ENCODE measurements at places on chromosomes 13 and 19.

DNA sequence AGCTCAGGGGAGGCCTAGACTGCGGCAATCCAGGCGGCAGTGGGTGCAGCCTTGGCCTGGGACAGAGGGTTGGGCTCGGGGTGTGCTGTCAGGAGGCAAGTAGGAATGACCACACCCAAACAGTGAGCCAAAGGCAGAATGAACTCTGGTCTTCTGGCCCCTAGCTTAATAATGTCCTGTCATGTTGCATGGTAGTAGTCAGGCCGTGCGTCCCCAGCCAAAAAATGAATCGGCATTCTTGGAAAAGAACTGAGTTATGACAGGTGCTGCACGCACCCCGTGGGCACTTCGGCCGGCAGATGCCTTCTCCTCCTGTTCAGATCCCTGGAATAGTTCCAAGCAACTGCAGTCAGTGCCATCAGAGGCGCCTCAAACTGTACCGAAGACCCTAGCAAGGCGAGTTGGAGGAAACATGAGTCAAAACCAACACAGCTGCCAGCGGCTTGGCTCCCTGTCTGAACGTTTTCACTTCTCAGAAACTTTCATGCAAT lies 55.9 kb downstream of the ATP7B start:
- no peak for DNase-seq

GRCh38 chr19:15222738-15223648 lies 9.3 kb downstream of the EPHX3 start:
- peak; percentile 81 for DNase-seq

- no peak for DNase-seq
These were observed 2.0 kb downstream of the AMER2 start for GRCh38 chr13:25169951-25170553.

- no peak for DNase-seq
These were observed 1.8 kb downstream of the LONP1 start for GRCh38 chr19:5718037-5718578.

DNA sequence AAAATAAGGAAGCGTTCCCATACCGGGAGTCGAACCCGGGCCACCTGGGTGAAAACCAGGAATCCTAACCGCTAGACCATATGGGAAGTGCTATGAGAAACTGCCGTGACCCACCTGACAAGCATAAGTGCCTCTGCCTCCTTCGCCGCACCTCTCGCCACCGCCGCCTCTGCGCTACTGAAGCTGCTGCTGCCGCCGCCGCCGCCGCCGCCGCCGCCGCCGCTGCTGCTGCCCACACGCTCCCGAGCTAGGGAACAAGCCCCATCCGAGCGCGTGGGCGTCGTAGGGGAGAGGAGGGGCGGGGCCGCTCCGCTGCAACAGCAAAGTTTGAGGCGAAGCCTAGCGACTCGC lies 610 bp upstream of the WBP4 start:
- DNase-seq = peak; percentile 84

DNA sequence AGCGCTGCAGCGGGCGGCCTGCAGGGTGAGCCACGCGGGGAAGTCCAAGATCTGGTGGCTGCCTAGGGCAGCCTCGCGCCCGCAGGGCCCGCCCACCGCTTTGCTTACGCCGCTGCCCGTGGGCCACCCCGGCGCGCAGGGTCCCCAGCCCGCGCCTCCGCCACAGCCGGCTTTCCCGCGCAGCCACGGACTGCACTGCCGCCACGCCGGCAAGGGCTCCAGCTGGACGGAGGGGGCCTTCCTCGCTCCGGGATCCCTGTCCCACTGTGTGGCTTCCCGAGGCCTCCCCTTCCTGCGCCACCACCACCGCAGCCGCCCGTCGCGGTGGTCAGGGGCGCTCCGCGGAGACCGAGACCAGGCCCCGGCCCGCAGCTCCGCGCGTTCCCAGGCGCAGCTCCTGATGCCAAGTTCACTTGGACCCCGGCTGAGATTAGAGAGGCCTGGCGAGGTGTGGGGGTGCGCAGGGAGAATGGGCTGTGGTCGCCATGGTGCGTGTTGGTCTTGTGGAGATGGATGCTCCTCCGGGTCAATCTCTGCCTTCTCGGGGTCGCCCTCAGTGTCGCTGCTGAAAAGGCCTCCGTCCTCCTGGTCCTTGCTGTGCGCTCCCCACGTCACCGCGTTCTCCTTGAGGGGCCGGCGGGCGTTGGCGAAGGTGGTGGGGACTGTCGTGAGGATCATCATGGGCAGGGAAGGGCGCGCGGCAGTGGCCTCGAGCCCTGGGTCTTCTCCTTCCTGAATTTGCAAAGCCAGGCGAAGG lies 17.9 kb upstream of the RNF17 start:
- DNase-seq = no peak

- DNase-seq = no peak
These were observed 37.0 kb downstream of the SKA3 start for GRCh38 chr13:21139374-21139773.

DNA sequence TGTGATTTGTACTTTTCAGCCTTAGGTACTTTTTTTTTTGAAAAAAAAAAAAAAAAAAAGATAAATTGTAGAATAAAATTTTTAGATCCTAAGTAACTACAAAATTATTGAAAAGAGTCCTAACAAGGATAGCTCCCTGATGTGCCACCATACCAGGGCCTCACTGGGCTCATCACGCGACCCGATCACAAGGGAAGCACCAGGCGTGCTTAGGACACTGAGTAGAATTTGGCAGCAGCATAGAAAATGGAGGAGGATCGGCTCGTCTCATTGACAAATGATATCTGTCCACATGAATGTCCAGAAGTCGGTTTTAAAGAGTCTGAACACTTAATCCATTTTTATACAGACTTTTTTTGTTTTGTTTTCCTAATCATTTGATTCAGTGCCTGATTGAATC lies 179.0 kb downstream of the STK24 start:
- no peak for DNase-seq

- no peak for DNase-seq
These were observed 834 bp downstream of the FBXO27 start for GRCh38 chr19:39031368-39032062.

DNA sequence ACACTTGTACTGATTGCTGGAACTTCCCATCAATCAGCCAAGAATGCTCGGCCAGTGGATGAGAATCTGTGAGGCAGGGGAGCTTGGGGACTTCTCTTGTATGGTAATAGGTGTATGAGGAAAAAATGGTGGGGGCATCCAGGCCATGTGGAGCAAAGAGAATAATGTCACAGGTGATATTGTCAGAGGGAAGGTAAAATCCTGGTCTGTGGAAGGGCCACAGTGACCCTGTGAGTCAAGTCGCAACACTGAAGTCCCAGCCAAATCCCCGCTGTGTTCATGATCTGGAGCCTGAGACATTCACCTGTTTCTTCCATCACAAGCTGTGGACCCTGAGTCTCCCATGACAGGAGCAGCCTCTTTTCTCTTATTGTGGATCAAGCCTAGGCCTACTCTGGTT lies 8.1 kb downstream of the PSG7 start:
- no peak for DNase-seq

- DNase-seq = no peak
These were observed 44.7 kb upstream of the C13orf46 start for GRCh38 chr13:114018461-114019055.

DNA sequence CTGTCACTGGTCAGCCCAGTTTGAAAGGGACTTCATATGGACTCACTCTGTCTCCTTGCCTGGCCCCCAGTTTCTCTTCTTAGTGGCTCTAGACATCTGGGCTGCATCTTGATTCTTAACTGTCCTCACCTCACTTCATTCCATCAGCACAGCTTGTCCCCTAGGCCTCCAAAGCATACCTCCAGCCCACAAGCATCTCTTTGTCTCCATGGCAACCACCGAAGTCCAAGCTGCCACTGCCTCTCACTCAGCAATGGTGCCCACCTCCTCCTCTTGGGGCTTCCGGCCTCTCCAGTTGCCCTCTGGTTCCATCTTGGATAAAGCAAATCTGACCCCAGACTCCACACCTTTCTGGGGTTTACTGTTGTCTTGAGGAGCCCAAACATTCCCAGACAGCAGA lies 9.9 kb upstream of the KLHL26 start:
- DNase-seq = no peak

GRCh38 chr13:27288392-27288791 lies 17.8 kb downstream of the RASL11A start:
- DNase-seq = no peak

DNA sequence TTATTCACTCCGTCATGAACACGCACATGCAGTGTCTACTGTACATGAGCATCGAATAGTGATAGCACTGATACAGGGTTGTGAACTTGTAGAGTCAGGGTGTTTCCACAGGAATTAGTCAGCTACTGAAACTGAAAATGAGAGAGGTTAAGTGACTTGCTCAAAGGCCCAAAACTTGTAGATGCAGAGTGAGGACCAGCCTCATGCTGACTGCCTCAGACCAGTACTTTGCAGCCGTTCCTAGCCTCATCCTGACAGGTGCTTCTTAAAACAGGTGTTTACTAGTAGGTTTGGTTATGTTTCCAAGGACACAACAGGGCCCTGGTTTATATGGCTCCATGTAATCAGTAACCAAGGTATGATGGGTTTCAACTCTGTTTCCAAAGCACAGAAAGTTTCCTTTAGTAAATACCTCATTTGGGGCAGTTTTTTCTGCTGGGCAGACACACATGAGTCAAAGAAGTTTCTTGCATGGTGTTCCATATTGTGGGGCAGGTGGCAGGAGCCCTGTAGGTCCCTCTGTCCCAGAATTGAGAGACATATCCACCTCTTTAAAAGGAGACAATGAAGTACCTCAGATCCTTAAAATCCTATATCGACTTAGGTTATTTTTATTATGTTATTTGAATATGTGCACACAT lies 16.0 kb downstream of the FGF9 start:
- DNase-seq = no peak

DNA sequence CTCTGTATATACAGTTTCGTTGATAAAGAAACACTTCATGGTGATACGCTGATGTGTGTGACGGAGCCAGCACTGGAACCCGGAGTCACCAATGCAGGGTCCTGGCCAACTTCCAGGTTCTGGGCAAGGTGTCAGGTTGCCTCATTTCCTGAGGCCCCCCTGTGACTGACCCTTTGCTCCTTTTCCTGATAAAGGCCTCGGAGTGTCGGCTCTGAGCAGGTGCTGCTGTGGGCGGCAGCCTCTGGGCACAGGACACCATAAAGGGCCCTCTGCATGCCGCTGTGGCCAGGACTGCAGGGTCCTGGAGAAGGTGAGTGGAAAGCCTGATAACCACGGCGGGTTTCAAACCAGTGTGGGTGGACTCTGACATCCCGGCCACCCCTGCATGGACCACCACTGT lies 17.3 kb upstream of the MYDGF start:
- no peak for DNase-seq

DNA sequence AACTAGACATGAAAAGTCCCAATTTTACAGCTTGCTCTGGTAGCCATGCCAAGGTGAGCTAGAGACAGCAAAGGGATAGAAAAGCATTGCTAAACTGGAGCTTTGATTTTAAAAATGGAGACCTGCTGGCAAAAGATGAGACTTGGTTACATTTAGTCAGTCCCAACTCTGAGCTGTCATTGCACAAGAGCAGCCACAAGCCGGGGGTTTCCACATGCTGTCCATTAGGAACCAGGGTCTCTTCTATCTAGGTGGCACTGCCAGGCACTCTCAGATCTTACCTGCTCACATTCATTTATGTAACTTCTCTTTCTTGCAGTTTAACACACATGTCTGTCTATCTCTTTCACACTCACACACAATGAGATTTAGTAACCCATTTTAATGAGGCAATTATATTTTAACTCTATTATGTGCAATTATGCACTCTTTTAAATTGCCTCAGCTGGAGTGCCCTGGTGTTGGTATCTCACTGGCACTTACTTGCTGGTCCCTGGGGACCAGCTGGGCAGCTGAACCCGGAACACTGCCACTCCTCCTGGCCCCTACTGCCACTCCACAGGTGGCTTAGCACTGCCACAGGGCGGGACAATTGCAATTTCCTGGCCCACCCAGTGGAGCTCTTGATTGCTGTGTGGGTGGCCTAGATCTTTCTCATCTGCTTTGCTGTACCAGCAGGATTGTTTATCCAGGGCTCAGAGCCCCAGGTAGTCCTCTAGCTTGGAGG lies 112.5 kb downstream of the COG6 start:
- no peak for DNase-seq

- DNase-seq = no peak
These were observed 45.3 kb downstream of the CAPN12 start for GRCh38 chr19:38699027-38699346.

DNA sequence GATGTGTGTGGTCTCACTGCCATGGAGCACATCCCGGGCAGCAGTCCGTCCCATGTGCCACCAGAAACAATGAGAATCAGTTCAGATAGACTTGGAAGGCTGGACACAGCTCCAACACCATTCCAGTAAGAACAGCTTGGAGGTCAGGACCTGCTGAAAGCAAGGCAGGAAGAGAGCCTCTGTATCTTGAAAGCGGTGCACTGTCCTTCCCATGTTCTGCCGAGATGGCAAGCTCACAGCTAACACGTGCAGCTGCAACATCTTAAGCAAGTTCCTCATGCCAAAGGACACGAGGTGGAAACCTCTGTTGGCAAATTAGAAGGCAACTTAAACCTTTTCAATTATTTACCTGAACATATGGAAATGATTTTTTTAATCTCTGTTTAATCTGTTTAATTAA lies 175.4 kb downstream of the DLEU7 start:
- no peak for DNase-seq

GRCh38 chr13:40549500-40550094 lies 116.8 kb downstream of the FOXO1 start:
- DNase-seq = no peak

- DNase-seq = no peak
These were observed 69.9 kb downstream of the GPC5 start for GRCh38 chr13:91468301-91468700.

DNA sequence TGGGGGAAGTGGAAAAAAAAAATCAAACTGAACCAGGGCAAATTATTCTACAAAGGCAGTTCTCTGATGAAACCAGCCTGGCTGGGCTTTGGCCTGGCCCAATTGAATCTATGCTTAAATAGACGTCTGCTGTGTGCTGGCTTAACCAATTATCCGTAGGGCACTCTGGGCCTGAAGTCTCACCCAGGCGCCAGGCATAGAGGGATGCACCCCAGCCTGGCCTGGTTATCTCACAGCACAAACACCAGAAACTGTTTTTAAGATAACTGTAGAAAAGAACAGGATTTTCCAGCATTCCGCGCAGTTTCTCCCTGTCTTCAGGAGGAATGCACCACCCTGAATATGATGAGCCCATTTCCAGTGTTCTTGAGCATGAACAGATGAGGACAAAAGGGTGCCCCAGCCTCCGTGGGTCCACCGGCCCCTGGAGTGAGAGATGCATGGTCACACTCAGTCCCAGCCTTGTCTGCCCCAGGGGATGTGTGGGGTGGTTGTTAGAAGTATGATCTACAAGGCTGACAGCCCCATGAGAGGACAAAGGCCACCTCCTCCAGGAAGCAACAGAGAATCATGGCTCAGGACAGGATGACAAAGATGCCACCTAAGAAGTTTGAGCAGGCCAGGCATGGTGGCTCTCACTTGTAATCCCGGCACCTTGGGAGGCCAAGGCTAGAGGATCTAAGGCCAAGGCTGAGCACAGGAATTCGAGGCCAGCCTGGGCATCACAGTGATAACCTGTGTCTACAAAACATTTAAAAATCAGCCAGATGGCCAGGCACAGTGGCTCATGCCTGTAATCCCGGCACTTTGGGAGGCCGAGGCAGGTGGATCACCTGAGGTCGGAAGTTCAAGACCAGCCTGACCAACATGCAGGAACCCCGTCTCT lies 50.2 kb downstream of the PEPD start:
- no peak for DNase-seq

- DNase-seq = no peak
These were observed 529 bp downstream of the ZNF836 start for GRCh38 chr19:52170863-52171320.

- DNase-seq = no peak
These were observed 308.6 kb downstream of the HS6ST3 start for GRCh38 chr13:96398486-96398885.

GRCh38 chr19:45607071-45608029 lies 5.3 kb upstream of the GPR4 start:
- DNase-seq = no peak

GRCh38 chr19:15616183-15616582 lies 1.2 kb downstream of the CYP4F8 start:
- no peak for DNase-seq

All from AML-193 (cell line).